ENCODE measurements at places on chromosomes 13 and 19. TPM values are rescaled to one million over a fixed set of nuclear protein-coding genes. Genes with fewer than 3 reads are reported as not detected.
A peak's percentile ranks its signal among the peaks of the same experiment; 100 is the strongest.

DNA sequence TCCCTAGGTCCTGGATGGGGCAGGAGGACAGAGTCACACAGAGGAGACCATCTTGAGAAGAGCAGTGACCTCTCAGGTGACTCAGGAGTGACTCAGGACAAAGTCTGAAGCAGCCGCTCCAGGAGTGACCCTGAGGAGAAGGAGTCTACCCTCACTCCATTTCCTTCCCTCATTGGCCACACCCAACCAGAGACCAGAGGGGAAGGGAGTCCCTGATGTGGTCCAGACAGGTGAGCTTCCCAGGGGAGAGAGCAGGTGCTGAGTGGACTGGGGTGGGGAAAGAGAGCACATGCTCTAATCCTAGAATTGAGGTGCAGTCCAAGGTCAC is 75.5 kb upstream of the MEDAG start:
- DNase-seq = no peak

The OR7D2 gene
- total RNA-seq = 0.07 TPM

DNA sequence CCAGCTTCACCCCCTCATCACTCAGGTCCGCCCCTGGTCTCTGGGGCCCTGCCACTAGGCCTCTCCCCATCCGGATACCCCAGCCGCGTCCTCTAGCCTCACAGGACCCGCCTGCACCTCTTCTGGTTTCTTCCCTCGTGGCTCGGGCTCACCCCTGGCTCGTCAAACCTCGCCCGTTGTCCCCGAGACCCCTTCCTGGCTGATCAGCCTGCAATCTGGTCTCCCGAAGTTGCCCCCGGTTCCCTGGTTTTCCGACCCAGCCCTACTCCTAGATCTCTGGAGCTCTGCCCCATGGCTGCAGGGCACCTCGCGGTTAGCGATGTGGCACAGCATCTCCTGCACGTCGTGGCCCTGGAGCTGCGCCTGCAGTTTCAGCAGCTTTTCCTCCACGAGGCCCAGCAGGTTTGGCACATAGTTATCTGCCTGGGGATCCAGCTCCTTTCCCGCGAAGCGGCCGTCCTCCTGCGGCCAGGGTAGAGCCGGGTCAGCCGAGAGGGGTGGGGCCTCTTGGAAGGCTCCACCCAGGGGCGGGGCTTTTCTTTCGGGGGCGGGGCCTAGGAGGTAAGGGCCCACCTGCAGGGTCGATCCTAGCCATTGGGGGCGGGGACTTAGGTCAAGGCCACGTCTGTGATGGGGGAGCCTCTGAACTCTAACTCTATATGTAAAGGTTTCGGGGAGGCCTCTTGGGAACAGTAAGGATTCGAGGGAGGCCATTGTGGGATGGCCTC is 2.4 kb upstream of the RGL3 start:
- peak; percentile 76 for DNase-seq

The KPTN gene
- total RNA-seq = 13.3 TPM

- no peak for DNase-seq
Observed at GRCh38 chr13:20119960-20120359, 40.9 kb downstream of the GJA3 start.

DNA sequence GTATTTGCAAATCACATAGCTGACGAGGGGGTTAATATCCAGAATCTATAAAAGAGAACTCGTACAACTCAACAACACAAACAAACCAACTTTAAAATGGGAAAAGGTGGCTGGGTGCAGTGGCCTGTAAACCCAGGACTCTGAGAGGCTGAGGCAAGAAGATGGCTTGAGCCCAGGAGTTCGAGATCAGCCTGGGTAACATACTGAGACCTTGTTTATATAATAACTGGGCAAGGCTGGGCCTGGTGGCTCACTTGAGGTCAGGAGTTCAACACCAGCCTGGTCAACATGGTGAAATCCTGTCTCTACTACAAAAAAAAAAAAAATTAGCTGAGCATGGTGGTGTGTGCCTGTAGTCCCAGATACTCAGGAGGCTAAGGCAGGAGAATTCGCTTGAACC is 21.8 kb upstream of the TM6SF2 start:
- DNase-seq = no peak

DNA sequence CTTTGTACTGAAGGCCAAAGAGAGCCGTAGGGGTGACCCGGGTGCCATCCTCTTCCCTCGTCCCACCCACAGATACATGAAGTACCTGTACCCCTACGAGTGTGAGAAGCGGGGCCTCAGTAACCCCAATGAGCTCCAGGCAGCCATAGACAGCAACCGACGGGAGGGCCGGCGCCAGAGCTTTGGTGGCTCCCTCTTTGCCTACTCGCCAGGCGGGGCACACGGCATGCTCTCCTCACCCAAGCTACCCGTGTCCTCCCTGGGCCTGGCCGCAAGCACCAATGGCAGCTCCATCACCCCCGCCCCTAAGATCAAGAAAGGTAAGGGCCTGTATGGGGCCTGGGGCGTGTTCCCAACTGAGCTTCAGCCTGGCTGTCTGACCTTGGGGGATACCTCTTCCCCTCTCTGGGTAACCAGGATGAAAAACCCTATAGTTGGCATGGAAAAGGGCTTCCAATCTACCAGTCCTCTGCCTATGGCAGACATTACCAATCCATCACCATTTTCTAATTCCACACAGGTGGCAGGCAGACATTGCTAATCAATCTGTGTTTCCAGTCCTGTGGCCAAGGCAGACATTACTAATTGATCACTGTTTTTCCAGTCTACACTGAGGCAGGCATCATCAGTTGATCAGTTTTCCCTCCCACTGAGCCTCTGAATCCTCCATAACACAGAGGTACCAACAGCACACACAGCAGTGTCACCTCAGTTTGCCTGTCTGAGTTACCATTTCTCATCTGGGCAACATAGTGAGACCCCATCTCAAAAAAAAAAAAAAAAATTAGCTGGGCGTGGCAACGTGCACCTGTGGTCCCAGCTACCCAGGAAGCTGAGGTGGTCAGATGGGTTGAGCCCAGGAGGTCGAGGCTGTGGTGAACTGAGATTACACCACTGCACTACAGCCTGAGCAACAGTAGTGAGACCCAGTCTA is 19.1 kb upstream of the WDR18 start:
- no peak for DNase-seq

- DNase-seq = no peak
Observed at GRCh38 chr19:32859591-32859990, 10.0 kb downstream of the SLC7A9 start.

The DOCK6 gene
- total RNA-seq = 86.0 TPM

DNA sequence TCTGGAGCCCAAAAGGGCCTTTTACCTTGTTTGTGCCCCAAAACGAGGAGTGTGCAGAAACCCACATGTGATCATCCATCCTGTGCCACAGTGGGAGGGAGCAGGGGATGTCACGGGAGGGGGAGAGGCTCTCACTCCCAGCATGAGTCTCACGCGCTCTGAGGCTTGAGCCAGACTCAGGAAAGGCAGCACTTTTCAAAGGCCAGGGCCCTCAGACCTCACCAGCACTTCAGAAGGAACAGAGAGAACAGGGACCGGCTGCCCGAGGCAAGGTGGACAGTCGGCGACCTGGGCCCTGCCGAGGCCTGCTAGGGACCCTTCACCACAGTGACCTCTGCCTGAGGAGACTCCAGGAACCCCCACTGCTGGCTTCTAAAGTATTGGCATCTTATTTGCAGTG is 71.7 kb upstream of the WASF3 start:
- no peak for DNase-seq

DNA sequence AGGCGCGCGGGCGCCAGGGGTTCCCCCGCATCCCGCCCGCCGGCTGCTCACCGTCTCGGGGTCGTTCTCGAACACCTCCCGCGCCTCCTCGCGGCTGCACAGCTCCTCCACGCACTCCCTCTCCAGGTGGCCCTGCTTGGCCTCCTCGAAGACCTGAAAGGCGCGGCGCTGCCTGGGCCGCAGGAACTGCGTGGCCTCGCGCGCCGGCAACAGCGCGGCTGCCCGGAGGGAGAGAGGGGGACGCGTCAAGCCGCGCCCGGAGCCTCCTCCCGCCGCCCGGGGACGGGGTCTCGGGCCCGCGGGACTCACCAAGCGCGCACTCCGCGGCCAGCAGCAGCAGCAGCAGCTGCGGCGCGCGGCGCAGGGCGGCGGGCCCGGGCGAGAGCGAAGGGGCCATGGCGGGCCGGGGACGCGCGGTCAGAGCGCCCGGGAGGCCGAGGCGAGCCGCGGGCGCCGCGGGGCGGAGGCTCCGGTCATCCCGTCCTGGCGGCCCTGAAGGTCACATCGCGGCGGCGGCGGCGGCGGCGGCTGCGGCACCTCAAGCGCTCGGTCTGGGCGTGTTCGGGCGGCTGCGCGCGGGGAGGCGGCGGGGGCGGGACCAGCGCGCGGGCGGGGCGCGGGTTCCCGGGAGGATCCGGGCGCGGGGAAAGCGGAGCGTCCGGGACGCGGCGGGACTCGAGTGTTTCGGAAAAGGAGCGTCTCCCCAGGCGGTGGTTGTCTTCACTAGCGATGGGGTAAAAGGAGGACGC is at the start of gene GAS6:
Gene GAS6 (minus strand): TSS at position 553 of the 749 bp plus-strand sequence. CDS start 156 bp downstream, at position 397.
- peak; percentile 83 for DNase-seq

The DAND5 gene
- 0.27 TPM for total RNA-seq

The NAPSA gene
- 6.1 TPM for total RNA-seq

GRCh38 chr13:112714376-112715174 is 24.7 kb downstream of the ATP11A start:
- DNase-seq = no peak

The DNAJB1 gene
- total RNA-seq = 148 TPM

DNA sequence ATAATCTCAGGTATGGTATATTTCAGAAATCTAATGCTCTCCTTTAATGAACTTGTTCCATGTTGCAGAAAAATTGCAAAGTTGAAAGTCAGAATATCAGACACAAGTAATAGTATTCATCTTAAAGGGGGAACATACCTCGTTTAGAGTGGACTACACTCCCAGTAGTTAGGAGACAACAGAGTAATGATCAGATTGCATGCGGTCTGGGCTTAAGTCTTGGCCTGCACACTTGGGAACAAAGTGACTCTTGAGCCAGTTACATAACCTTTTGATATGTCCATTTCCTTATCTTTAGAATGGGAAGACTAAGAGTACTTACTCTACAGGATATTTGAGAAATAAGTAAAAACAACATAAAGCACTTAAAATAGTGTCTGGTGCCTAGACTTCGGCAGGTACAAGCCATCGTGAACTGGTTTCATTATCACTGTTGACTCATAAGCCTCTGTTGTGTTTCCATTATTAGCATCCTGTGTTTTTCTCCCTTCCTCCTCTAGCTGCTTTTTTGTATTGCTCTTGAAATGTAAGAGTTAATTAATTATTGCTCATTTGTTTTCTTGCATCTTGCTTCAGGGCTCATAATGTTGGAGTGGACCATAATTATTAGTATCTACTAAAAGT is 53.0 kb downstream of the DPY19L3 start:
- DNase-seq = no peak

DNA sequence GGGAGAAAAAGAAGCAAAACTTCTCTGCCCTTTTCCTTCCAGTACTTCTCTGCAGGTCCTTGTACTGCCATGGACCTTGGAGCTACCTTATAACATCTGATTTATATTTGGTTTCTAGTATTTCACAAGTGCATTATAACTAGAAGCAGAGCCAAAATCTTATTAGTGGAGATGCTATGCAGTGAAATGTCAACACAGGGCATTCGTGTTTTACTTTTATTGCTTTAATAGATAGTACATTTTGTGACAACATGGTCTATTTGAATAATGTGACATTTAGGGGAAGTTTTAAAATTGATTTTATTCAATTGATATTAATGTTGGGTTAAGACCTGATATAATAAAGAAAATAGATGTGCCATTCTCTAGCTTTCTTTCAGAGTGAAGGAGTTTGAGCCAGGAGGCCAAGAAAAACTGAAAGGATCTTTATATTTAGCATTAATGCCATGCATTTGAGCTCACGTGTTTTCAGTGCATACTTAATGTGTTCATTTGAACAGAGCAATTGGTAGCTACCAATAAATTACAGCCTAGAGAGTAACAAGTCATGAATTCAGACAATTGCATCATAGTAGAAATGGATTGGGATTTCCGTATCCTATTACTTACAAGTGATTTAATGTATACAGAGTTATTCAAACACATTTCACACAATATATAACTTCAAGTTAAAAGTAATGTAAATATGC is 863.8 kb downstream of the GPC5 start:
- DNase-seq = no peak

The MYADM gene
- 80.5 TPM for total RNA-seq

DNA sequence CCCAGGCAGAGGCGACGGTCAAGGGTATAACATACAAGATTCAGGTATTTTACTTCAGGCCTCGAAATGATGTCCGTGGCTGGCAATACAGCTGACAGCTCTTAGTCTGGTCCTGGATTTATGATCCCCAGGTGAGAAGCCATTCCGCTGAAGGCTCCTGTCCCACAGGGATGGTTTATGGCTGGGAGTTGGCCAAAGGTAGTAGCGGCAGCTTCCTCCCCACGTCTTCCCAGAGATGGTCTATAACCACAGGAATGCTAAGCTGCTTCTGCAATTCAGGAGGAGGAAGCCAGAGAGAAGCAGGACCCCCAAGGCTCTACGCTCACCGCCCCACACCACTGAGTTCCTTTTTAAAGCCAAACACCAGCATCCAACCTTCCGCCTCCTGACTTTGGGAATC is 27.1 kb downstream of the OLFM2 start:
- DNase-seq = no peak

GRCh38 chr19:15815306-15815705 is at the start of gene OR10H1:
Gene OR10H1 (minus strand): TSS chr19:15815664. CDS start chr19:15808037, 7,627 bp downstream.
- DNase-seq = no peak

The TYROBP gene
- total RNA-seq = 10.4 TPM

DNA sequence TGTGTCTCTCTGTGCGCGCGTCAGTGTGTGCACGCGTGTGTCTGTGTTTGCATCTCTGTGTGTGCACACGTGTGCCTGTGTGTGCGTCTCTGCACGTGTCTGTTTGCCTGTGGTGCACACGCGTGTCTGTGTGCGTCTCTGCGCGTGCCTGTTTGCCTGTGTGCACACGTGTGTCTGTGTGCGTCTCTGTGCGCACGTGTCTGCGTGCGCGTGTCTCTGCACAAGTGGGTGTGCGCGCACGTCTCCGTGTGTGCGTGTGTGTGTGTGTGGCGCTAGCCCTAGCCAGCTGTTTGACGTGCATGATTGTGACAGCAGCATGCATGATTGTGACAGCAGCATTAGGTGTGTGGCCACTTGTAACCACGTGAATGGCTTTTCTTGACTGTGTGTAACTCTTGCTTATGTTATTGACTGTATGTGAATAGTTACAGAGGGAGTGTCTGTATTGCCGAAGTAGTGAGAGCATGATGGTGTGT is 31.1 kb downstream of the ZNF146 start:
- DNase-seq = no peak

GRCh38 chr13:104477261-104477660 is 1411.0 kb upstream of the SLC10A2 start:
- no peak for DNase-seq

GRCh38 chr19:30235946-30236345 is 136.2 kb upstream of the ZNF536 start:
- no peak for DNase-seq

- DNase-seq = peak; percentile 34
Observed at GRCh38 chr19:33194886-33195644, 935 bp downstream of the LRP3 start.

- DNase-seq = no peak
Observed at GRCh38 chr13:42600943-42601342, 27.0 kb downstream of the TNFSF11 start.

DNA sequence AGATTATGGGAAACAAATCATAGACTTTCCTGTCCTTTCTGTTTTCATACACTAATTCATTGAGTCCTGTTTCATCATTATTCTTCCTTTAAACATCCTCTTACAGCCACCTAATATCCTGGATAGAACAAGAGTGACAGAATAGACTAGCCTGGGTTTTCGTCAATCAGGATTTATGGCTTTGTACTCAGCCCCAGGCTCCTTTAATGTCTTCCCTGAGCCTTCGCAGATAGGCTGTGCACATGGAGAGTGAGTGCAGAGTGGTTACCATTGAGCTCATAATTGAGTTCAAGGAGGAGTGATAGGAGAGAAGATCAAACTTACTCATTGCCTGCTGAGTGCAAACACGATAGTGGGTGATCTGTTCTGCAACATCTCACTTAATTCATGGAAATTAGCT is 304.9 kb downstream of the TDRD3 start:
- no peak for DNase-seq

The ZNF175 gene
- total RNA-seq = 5.7 TPM
